Hematopoietic multipotent progenitor cell treated with erythropoietin and hydrocortisone succinate and interleukin-3 and kit ligand, for 17 days (in vitro differentiated cells): ENCODE measurements at places on chromosomes 6 and 20.

- no peak for DNase-seq
Observed at GRCh38 chr6:167569041-167569805, 244.3 kb downstream of the TTLL2 start.

- DNase-seq, result no peak
Observed at GRCh38 chr6:27205375-27206278, 41.9 kb upstream of the PRSS16 start.

- no peak for DNase-seq
Observed at GRCh38 chr6:54050750-54051149, 60.5 kb upstream of the MLIP start.

DNA sequence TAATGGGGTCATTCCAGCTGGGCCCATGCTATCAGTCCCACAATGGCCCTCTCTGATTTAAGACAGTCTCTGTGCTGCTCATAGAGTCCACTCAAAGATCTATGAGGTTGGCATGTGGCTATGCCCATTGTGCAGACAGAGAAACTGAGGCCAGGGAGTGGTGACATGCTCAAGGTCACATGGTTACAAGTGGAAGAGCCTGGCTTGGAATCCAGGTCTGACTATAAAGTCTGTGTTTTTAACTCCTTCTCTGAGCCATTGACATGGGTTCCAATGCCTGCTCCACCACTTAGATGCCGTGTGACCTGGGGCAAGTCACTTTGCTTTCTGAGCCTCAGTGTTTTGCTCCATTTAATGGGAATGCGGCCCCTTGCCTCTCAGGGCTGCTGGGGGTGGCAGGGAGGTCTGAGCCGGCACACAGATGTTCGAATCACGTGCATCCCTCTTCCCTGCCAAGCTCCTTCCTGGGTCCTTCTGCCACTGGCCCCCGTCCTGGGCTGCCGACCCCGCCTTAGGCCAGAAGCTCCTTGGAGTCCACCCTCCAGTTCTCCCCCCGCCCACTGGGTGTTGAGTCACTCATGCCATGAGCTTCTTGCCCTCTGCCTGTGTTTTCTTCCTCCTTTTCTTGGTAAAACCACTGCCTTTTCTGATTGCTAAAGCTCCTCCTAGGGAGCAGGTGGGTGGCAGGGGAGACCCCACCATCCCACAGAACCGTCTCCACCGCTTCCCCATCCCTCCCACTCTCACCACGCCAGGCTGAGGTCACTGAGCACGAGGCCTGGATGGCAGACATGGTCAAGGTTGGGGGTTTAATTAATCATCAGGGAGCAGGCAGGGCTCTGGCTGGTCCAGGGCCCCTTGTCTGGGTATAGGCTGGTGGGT, 35.7 kb downstream of the CEBPB start:
- DNase-seq, result no peak

DNA sequence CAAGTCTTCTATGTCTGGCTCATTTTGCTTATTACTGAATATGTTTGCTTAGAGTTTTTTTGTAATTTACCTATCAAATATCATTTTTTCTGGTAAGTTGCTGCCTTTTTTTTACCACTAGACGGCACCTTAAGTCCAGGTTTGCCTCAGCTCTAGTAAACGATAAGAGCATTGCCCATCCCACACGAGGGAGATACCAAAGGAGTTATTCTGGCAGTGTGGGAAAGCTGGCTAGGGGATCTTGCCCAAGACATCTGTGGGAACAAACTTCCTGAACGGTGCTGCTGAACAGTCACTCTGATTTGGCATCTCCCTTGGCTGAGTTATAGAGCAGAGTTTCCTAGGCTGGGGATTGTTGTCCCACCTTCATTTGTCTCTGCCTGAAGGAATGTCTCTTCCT, 306.4 kb downstream of the COL12A1 start:
- DNase-seq, result no peak

GRCh38 chr20:10781526-10781925, 107.7 kb upstream of the JAG1 start:
- DNase-seq, result no peak
